ENCODE measurements at places on chromosomes 12 and 14. TPM values are rescaled to one million over a fixed set of nuclear protein-coding genes. Genes with fewer than 3 reads are reported as not detected.

Gene RDH12
- polyA plus RNA-seq: 0.22 TPM

DNA sequence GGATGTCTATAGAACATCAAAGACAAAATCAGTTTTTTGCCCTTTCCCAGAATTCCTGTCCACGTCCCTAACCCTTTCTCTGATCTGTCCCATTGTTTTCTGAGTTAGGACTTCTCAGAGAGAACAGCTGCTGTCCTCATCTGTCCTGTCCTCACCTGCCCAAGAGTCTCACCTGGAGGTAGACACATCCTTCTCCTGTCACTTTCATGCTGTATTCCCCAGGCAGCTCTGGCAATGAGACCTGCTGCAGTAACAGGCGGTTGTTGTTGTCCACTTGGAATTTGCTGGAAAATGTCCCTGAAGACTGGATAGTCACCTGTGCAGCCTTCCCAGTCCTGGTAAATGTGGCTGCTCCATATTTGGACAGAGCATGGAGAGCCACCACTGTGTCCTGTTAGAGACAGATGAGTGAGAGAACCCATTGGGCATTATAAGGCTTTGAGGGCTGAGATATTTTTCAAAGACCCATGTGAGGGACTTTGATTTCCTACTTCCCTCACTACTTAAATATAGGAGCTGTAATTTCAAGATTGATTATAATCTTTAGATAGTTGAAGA, 43.2 kb downstream of the A2M start:
- no peaks in the 10 kb centered on the region for H3K27me3 ChIP-seq
- no peak for DNase-seq
- H3K36me3 ChIP-seq: no peaks in the 10 kb centered on the region
- no peak overlapping the region for H3K4me3 ChIP-seq

- DNase-seq: no peak
- H3K27ac ChIP-seq: no peak overlapping the region
- no peak overlapping the region for H3K4me3 ChIP-seq
These were observed 399.8 kb downstream of the RGS6 start for GRCh38 chr14:72332046-72332445.

- no peak overlapping the region for H3K4me3 ChIP-seq
- no peak overlapping the region for H3K27ac ChIP-seq
- no peak for DNase-seq
- H3K27me3 ChIP-seq: no peaks in the 10 kb centered on the region
- no peaks in the 10 kb centered on the region for H3K36me3 ChIP-seq
These were observed 89.2 kb upstream of the TMEM260 start for GRCh38 chr14:56490379-56490778.

DNA sequence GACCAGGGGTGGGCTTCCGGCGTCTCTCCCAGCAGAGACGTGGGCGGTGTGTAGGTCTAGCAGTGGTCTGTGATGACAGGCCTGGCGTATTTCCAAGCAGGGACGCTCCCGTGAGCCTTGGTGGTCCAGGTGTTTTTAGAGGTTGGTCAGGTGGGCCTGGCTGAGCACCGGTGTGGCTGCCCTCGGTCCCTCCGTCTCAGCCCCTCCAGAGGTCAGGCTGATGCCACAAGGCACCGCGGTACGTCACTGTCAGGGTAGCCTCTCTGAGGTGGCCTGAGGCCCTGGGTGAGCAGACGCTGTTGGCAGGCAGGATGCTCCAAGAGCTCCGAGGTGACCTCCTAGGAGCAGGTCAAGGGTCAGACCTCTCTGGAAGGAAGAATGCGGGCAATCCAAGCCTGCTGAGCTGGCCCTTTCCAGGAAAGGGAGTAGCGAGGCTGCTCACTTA, 13.6 kb downstream of the MTA1 start:
- no peak overlapping the region for H3K4me3 ChIP-seq
- no peaks in the 10 kb centered on the region for H3K27me3 ChIP-seq
- peaks cover 24% of the 10 kb centered on the region for H3K4me1 ChIP-seq
- no peak overlapping the region for H3K27ac ChIP-seq
- peaks cover 34% of the 10 kb centered on the region for H3K36me3 ChIP-seq

DNA sequence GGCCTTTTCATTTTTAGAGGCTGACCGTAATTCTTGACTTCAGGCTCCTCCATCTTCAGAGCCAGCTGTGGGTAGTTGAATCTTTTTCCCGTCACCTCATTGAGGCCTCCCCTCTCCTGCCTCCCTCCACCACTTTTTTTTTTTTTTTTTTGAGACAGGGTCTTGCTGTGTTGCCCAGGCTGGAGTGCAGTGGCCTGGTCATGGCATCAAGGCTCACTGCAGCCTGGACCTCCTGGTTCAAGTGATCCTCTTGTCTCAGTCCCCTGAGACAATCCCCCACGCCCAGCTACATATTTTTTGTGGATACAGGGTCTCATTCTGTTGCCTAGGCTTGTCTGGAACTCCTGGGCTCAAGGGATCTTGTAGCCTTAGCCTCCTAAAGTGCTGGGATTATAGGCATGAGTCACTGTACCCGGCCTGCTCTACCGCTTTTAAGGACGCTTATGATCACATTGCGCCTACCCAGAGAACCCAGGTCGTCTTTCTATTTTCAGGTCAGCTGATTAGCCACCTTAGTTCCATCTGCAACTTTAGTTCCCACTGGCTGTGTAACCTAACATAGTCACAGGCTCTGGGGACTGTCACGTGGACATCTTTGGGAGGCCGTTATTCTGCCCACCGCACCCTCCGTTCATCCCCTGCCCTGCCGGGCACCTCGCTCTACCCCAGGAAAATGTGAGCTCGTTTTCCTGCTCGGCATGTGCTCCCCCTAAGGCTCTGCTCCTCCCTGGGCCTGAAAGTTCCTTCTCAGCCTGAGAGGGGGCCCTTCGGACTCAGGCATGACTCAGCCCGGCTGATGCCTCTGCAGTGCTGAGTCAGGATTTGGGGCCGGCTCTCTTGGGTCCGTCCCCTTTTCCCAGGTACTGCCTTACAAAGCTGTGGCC, 13.4 kb downstream of the TNFAIP2 start:
- H3K4me1 ChIP-seq: peaks cover 21% of the 10 kb centered on the region
- peak overlapping the region; percentile 82 for H3K27ac ChIP-seq
- peak; percentile 75 for DNase-seq
- H3K36me3 ChIP-seq: peaks cover 40% of the 10 kb centered on the region
- no peaks in the 10 kb centered on the region for H3K27me3 ChIP-seq

DNA sequence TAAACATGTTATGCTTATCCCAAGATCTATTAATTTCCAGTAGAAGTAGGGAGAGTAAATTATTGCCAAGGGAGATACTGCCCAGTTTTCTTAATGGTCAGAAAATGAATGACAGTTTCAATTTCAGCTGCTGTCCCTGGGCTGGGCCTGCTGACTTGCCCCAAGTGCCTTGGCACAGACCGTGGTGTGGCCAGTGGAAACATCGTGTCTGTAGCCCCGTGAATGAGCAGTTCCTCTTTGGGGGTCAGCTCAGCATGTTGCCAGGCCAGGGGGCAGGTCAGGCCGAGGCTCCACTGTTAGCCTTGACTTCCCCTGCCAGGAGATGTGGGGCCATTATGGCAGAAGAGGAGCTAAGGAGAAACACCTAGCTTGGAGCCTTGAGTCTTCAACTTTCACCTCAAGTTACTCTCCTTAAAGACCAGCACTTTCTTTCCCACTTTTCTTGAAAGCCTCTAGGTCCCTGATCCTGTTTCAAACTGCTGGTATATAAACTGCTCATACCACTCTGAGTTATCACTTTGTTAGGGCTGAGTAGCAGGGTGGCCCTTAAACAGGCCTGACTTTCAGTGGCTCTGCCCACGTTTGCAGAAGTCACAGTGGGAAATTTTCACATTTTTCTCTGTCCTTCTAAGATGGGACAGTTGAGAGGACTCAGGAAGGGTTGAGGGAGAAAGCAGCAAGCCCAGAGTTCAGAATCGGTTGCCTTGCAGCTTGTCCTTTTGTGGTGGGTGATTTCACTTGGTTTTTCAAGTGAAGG, 73.2 kb downstream of the SUSD6 start:
- peaks cover 2% of the 10 kb centered on the region for H3K36me3 ChIP-seq
- no peak overlapping the region for H3K4me3 ChIP-seq
- H3K27ac ChIP-seq: peak overlapping the region; percentile 23
- peaks cover 44% of the 10 kb centered on the region for H3K4me1 ChIP-seq

DNA sequence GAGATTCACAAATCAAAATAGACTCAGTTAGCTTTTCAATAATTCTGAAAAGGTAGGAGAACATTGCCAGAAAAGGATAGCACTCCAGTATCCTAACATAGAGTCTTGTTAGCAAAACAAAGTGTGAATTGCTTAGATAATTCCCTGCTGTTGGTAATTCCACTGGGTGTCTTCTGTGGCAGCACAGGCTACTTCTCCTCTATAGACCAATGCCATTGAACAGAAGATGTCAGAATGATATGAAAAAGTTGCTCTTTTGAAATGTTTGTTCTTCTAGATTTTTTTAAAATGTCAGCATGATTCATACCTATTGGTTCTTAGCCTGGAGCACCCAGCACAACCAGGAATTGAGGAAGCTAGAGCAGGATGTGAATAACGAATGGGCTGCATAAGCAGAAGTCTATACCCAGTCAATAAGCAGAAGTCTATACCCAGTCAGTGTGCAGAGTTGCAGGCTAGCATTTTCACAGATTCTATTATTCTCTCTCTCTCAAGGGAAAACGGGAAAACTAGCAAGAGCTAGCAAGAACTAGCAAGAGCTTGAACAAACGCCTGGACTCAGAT, 112.8 kb downstream of the SYT1 start:
- H3K4me1 ChIP-seq: no peaks in the 10 kb centered on the region
- H3K4me3 ChIP-seq: no peak overlapping the region
- no peaks in the 10 kb centered on the region for H3K36me3 ChIP-seq
- H3K27ac ChIP-seq: no peak overlapping the region

GRCh38 chr12:70415987-70416386, 49.9 kb downstream of the KCNMB4 start:
- H3K27me3 ChIP-seq: no peaks in the 10 kb centered on the region
- no peak overlapping the region for H3K27ac ChIP-seq
- DNase-seq: no peak
- H3K4me1 ChIP-seq: no peaks in the 10 kb centered on the region
- H3K4me3 ChIP-seq: no peak overlapping the region

DNA sequence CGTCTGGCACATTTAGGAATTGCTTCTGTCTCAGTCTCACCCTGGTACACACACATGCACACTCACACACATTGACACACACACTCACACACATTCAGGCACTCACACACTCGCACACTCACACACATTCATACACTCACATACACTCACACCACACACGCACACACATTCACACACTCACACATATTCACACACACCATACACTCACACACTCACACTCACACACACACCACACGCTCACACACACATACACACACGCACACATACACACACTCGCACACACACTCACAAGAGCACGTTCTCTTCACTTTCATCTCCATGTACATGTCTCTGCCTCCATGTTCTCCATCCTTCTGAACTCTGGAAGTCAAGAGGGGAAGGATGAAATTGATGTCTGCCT, 23.1 kb upstream of the SMUG1 start:
- H3K36me3 ChIP-seq: no peaks in the 10 kb centered on the region
- no peak for DNase-seq
- peaks cover 25% of the 10 kb centered on the region for H3K4me1 ChIP-seq
- peaks cover 4% of the 10 kb centered on the region for H3K27me3 ChIP-seq

DNA sequence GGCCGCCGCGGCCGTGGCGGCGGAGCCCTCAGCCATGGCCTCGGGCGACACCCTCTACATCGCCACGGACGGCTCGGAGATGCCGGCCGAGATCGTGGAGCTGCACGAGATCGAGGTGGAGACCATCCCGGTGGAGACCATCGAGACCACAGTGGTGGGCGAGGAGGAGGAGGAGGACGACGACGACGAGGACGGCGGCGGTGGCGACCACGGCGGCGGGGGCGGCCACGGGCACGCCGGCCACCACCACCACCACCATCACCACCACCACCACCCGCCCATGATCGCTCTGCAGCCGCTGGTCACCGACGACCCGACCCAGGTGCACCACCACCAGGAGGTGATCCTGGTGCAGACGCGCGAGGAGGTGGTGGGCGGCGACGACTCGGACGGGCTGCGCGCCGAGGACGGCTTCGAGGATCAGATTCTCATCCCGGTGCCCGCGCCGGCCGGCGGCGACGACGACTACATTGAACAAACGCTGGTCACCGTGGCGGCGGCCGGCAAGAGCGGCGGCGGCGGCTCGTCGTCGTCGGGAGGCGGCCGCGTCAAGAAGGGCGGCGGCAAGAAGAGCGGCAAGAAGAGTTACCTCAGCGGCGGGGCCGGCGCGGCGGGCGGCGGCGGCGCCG, 381 bp downstream of the YY1 start:
- peak overlapping the region; percentile 98 for H3K27ac ChIP-seq
- H3K4me3 ChIP-seq: peak overlapping the region; percentile 96
- peak; percentile 14 for DNase-seq
- H3K4me1 ChIP-seq: peaks cover 13% of the 10 kb centered on the region
- no peaks in the 10 kb centered on the region for H3K27me3 ChIP-seq
